Hematopoietic multipotent progenitor cell (in vitro differentiated cells): ENCODE measurements at places on chromosomes 11 and 22.

DNA sequence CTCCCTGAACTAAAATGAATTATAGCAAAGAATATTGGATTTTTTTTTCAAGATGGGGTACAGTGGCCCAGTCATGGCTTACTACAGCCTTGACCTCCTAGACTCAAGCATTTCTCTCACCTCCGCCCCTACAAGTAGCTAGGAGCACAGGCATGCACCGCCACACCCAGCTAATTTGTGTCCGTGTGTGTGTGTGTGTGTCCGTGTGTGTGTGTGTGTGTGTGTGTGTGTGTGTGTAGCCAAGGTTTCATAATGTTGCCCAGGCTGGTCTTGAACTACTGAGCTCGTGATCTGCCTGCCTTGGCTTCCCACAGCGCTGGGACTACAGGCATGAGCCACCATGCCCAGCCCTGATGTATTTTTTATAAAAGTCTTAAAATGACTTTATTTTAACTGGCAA is 12.6 kb downstream of the THYN1 start:
- DNase-seq: no peak

GRCh38 chr11:10770626-10771254 is 19.7 kb downstream of the CTR9 start:
- DNase-seq: no peak

- no peak for DNase-seq
These were observed 62.0 kb upstream of the ZC3H12C start for GRCh38 chr11:110031171-110031570.

- no peak for DNase-seq
These were observed 98.8 kb downstream of the MPPED2 start for GRCh38 chr11:30487200-30487898.

DNA sequence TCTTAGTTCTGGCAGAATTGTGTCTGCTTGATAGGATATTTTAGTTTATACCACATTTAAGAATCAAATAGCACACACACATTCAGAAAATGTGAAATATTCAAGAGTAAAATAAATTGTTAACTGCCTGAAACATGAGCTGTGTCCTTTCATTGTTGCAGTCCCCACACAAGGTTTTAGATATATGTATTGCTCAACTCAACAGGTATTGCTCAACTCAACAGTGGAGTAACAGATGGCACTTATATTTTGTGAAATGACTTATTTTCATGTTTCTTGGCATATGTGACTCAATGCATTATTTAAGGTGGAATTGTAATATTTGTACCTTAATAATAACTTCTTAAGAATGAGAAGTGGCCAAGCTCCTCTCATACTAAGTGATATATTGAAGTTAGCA is 760.3 kb downstream of the CNTN5 start:
- DNase-seq: no peak

GRCh38 chr11:95764267-95764898 is 25.2 kb downstream of the FAM76B start:
- peak; percentile 22 for DNase-seq

DNA sequence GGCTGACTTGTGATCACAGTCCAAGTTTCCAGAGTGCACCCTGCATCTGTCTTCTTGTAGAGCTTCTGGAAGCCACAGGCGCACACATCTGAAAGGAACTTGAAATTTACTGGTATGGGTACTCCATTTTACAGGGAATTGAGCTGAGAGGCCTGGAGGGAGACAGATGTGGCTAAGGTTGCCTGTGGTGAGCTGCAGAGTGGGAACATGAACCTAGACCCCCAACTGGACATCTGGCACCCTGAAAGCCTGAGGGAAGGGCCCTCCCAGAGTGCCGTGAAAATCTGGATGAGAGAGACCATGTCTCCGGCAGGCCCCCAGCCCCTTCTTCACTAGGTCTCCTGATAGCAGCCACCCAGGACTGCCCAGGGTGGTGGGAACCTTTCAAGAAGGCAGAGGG is 22.6 kb upstream of the SOX10 start:
- DNase-seq: no peak

GRCh38 chr22:27108425-27109114 is 451.2 kb downstream of the MIAT start:
- no peak for DNase-seq

- peak; percentile 38 for DNase-seq
These were observed 669 bp downstream of the MICAL3 start for GRCh38 chr22:18023509-18024275.

DNA sequence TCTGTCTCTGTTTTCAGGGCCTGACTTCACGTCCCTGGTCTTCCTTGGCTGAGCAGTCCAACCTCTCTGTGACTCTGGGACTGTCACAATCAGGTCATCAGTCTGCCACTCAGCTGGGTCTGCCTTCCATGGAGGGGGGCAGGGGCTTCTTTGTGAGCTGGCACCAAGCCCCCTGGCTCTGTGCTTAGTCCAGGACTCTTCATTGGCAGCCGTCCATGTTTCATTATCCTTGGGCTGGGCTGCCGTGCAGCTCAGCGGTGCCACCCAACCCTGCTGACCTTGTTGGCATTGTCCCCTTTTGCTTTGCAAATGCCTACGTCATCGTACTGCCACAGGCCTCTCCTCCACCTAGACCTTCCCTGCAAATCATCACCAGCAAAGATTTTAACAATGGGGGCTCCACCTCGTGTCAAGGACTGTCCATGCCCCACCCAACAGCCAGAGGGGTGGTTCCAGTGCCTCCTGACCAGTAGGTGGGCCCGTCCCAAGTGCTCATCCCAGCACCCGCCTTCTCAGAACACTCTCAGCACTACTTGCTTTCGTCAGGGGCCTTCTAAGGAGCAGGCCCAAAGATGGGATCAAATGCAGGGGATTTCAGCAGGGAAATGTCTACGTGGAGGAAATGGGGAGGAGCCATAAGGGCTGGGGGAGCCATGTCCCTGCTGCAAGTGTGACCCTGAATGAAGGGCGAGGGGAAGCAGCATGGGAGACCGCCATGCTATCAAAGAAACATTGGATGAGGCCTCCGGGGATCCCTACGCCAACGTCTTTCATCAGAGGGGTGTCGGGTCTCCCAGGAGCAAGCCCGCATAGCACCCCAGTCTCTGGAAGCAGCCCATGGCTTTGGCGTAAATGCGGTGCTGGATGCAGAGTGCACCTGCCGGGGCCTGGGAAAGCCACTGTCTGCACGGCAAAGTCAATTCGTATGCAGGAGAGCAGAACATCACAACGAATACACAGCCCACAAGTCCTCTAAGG is 18.2 kb downstream of the KRTAP5-6 start:
- no peak for DNase-seq

- no peak for DNase-seq
These were observed 1175.6 kb downstream of the BRD1 start for GRCh38 chr22:48651981-48652538.

DNA sequence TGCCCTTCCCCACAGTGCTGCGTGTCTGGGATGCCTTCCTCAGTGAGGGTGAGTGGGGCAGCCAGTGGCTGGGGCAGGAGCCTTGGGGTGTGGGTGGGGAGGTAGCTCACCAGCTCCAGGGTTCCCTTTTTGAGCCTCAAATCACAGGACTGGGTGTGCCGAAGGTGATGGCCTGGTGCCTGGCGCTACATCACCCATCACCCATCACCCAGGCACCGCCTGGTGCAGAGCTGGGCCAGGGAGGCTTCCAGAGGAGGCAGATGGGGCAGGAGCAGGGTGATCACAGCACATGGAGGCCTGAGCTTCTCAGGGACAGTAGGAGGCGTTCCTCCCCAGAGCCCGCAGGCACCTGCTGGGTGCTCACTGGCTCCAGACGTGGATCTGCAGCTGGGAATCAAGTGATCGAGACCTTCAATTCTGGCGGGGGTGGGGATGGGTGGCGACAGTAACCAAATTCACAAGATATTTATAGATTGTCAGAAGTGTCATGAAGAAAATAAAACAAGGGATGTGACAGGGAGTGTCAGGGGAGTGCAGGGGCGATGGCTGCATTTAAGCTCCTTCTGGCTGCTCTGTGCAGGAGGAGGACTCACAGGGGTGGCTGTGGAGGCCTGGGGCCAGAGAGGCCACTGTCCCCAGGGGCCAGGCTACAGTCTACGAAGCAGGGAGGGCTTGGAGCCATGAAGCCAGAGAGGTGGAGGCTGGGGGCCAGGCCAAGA is 3.2 kb downstream of the TBC1D10C start:
- no peak for DNase-seq

DNA sequence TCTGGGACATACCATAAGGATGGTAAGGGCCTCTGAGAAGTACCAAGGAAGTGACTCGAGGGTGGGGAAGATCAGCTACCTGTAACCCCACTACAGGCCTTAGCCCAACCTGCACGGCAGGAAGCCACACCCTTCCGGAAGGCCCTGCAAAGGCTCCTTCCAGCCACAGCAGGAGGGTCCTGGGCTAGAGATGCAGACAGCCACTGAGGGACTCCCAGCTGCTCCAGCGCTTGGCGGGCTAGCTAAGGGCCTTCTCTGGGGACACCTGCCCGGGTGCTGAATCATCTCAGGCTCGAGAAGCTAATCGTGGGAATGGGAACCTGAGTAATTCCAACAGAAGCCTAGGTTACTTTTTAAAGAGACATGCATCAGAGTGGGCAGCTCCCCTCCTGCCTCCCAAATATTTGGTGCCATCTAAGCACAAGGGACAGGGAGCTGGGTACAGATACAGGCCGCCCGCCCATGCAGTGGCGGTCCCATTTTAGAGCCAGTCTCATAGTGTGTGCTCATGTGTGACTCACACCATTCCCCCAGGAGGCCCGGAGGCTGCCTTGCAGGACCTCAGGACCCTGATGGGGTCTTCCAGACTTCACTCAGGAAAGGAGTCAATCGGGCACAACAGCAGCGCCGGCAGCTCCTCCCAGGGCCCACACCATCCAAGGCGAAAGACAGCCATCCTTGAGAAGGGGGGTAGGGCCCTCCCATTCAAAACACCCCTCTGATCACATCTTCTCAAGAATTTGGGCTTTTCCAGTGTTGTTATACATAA is 8.0 kb downstream of the MYH9 start:
- DNase-seq: no peak

- DNase-seq: no peak
These were observed 517.9 kb downstream of the NTM start for GRCh38 chr11:131888230-131888855.

GRCh38 chr11:67382276-67383136 is 9.1 kb upstream of the CLCF1 start:
- DNase-seq: peak; percentile 84

GRCh38 chr11:60871378-60872061 is 4.2 kb downstream of the ZP1 start:
- DNase-seq: no peak

GRCh38 chr11:61978703-61979661 is 11.5 kb upstream of the FTH1 start:
- DNase-seq: no peak

DNA sequence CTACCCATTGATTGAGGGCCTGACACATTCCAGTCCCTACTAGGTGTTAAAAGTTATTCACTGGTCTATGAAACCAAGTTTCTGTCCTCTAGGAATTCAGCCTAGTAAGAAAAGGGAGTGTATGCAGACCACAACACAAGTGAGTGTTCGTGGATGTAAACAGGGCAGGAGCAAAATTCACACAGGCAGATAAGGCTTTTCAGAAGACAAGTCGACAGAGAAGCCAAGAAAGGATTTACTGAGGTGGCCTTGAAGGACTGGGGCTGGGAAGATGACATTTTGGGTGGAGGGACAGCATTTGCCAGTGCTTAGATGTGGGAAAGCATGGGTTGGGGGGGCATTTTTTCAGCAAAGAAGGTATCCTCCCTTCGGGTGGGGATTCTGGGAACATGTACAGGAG is 76.2 kb downstream of the TSPAN18 start:
- no peak for DNase-seq

- no peak for DNase-seq
These were observed 1.1 kb upstream of the BIRC2 start for GRCh38 chr11:102345904-102346303.

GRCh38 chr11:66479394-66480116 is 679 bp upstream of the DPP3 start:
- no peak for DNase-seq

DNA sequence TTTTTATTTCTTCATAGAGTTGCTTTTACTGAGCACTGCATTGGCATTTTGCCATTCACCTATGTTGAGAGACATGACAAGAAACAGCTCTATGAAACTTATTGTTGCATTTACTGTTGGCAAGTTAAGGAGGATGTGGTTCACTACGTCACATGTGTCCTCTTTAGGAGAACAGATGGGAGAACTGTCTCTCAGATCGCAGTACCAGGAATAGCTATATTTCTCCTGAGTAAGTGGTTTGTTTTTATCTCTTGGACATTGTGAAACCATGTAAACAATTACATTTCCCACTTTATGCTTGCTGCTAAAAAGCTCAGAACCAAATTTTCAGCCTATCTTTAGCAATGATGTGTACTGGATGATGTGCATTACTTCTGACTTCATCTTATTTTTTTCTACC is 34.8 kb upstream of the PSMA1 start:
- DNase-seq: no peak

DNA sequence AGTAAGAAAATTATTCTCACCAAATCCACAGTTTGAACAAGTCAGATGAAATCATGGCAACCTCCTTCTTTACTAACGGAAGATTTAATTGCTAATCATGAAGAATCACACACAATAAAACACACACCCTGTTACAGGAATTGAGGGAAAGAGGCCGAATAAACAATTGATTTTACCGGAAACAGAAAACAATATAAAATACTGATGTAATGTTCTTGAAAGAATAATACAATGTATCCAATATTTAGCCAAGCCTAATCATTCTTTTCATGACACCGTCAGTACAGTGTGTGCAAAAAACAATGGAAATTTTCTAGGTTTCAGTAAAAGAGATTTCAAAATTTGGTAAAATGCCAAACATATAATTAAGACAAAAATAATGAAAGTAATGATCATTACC is 23.4 kb downstream of the ASRGL1 start:
- no peak for DNase-seq

GRCh38 chr22:27751277-27752070 is 50.1 kb downstream of the MN1 start:
- DNase-seq: no peak

DNA sequence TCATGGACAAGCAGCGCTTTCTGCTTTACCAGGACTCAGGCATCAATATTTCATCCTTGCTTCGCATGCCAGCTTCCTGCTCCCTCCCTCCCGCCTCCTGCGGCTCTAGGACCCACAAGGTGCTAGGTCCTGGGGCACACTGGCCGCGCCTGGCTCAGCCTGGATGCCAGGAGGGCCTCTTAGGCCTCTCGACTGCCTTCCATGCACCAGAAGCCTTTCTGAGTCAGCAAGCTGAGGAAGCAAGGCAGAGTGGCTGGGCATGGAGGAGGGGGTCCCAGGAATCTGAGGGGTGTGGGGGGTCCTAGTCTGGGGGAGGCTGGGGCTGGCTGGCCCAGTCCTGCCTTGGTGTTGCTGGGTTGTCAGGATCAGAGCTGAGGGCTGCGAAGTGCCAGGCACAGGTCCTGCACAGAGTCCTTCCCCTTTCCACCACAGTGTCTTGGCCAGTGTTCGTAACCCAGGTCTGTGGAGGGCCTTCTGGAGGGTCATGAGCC is 61.0 kb upstream of the THY1 start:
- no peak for DNase-seq

GRCh38 chr11:79932612-79933011 is 491.8 kb upstream of the TENM4 start:
- no peak for DNase-seq

GRCh38 chr22:45103756-45104155 is 60.0 kb upstream of the NUP50 start:
- no peak for DNase-seq

GRCh38 chr11:57294225-57295131 is 30.3 kb downstream of the TNKS1BP1 start:
- no peak for DNase-seq

GRCh38 chr11:133907216-133907615 is 49.6 kb downstream of the IGSF9B start:
- no peak for DNase-seq
